ENCODE measurements at places on chromosomes 6 and 20. TPM values are rescaled to one million over a fixed set of nuclear protein-coding genes. Genes with fewer than 3 reads are reported as not detected.

SCGN gene
- total RNA-seq, result not detected

SNAP25 gene
- total RNA-seq, result 9.6 TPM

RHAG gene
- total RNA-seq, result not detected

COQ3 gene
- 3.3 TPM for total RNA-seq
